ENCODE measurements at places on chromosomes 4 and X.

- DNase-seq, result no peak
These were observed 21.2 kb downstream of the WDR1 start for GRCh38 chr4:10095296-10095991.

- DNase-seq, result no peak
These were observed 202.4 kb downstream of the RTL9 start for GRCh38 chrX:110561034-110561433.

DNA sequence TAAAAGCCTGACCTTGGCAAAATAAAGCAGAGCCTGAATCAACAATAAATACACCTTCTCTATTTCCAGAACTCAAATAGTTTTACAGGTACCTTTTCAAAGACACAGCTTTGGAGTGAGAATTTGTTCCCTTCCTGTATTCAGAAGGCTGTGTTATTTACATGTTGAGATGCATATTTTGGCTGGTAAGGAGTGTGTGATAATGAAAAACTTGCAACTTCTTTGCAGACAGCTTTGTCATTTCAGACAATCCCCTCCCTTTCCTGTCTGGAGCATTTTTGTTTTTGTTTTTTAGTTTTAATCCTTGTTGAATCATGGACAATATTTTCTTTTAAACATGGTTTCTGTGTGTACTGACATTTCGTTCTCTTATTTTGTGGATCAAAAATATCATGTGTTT, 493.8 kb downstream of the FAT4 start:
- DNase-seq, result no peak

- no peak for DNase-seq
These were observed 21.7 kb upstream of the CD40LG start for GRCh38 chrX:136626237-136626636.

- DNase-seq, result no peak
These were observed 587.7 kb downstream of the GLUD2 start for GRCh38 chrX:121635141-121635540.

DNA sequence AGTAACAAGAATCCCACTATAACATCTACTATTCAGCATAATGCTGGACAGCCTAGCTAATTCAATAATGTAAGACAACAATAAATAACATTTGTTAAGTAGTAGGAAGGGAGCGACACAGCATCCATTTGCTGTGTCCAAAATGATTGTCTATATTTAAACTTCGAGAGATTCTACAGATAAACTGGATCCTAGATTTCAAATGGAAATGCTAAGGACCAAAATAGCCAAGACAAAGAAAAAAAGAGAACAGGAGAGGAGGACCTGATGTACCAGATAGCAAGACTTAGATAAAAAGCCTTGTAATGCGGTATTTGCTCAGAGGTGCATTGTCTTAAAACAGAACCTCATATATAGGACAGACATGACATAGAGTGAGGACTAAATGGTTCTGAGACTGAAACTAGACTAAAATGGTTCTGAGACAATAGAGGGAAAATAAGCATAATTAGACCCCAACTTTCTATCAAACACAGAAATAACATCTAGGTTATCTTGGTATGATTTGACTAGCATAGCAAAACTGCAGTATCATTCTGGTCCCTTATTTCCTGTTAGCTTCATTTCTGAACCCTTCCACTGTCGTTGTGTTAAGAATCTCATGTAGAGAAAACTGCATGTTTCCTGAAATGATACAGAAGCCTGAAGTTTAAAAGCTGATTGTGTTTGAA, 3.8 kb downstream of the HPGDS start:
- no peak for DNase-seq

GRCh38 chr4:34365946-34366345, 1878.4 kb downstream of the ARAP2 start:
- no peak for DNase-seq

GRCh38 chrX:96578781-96579180, 105.9 kb upstream of the DIAPH2 start:
- DNase-seq, result no peak

DNA sequence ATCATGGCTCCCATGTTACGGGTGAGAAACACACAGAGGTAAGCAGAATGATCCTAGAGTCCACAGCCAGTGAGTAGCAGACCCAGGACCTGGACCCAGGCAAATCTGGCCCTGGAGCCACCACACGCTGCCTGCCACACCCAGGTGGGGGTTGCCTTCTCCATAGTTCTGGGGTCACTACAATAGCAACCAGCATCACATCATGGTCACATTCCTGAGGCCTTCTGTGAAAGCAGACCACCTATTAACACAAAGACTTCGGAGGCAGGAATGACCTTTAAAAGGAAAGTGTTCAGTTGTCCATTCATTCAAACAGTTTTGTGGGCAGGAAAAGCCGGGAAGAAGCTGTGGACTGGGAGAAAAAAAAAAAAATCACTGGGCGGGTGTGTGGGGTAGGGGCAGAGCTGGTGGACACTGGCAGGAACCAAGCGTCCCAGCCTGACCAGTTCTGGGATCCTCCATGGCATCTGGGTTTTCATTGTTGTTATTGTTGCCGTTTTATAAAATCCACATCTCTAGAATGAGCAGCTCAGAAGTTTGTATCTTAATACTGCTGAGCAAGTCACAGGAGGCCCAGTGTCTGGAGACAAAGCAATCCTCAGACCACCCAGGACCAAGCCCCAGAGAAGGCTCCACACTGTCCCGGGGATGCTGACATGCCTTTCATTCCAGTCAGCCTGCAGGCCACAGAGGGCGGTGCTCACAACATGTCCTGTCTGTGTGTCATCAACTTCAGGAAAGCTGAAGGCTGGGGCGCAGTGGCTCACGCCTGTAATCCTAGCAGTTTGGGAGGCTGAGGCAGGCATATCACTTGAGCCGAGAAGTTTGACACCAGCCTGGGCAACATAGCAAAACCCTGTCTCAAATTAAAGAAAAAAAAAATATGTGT, 67.0 kb downstream of the SEL1L3 start:
- no peak for DNase-seq

GRCh38 chrX:78747971-78748370, 451 bp downstream of the LPAR4 start:
- DNase-seq, result no peak

DNA sequence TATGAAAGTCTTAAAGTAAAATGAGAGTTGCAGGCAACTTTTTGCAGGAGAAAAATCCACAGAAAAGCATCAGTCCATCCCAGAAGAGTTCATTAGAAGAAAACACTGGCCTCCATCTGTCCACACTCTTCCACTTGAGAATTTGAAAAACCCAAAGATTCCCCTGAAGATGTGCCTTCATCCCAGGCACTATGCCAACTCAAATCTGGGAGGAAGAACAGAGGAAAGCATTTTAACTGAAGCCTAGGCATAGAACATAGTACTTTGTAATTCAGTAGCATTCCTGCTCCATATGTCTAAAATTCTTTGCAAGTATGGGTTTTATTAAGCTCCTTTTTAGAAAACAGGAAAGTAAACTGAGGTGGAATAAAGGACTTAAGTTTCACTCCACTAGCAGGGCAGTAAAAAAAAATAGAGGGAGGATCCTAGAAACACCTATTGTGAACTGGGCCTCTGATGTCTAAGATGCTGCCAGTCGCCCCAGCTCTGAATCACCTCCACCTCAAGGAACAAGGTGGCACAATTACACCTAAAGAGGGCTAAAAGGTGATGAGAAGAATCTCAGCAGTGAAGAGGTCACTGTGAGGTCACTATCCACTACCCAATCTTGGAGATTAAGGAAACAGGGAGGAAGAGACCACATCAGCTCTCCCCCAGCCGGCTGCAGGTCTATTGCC, 141.9 kb upstream of the FAM241A start:
- no peak for DNase-seq

- DNase-seq, result no peak
These were observed 673.2 kb upstream of the MAGEB2 start for GRCh38 chrX:29542152-29542551.

DNA sequence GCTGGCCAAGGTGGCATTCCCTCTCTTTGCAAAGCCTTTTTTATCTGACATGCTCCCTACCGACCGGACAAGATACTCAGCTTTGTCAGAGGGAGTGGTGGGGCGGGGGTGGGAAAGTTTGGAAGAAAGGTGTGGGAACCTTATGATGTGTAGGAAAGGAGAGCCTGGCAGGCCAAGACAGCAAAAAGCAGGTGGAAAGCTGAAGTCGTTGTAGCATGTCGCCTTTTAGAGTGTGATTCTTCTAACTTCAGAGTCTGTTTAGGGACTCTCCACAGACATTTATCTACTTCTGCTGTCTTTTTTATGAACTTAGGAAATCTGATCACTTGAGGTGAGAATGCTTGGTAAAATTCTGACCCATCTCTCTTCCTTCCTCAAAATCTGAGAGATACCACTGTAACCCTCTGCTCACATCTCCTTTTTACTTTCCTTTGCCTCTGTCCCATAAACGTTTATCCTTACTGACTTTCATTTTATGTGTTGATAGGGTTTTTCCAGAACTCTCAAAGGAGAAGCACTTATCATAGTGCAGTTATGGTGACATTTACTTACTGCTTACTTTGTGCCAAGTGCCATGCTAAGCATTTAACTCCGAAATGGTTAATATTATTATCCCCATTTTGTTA, 8.2 kb upstream of the RUFY3 start:
- no peak for DNase-seq

- no peak for DNase-seq
These were observed 1.1 kb downstream of the GAB1 start for GRCh38 chr4:143337600-143338287.

DNA sequence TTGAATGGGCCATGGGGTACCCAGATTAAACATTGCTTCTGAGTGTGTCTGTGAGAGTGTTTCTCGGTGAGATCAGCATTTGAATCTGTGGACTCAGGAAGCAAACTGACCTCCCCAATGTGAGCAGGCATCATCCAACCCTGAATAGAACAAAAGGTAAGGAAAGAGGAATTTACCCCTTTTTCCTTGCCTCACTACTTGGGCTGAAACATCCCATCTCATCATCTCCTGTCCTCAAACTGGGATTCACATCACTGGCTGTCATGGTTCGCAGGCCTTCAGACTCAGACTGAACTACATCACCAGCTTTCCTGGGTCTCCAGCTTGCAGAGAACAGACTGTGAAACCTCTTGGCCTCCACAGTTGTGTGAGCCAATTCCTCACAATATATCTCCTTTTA, 47.1 kb downstream of the TEC start:
- no peak for DNase-seq

DNA sequence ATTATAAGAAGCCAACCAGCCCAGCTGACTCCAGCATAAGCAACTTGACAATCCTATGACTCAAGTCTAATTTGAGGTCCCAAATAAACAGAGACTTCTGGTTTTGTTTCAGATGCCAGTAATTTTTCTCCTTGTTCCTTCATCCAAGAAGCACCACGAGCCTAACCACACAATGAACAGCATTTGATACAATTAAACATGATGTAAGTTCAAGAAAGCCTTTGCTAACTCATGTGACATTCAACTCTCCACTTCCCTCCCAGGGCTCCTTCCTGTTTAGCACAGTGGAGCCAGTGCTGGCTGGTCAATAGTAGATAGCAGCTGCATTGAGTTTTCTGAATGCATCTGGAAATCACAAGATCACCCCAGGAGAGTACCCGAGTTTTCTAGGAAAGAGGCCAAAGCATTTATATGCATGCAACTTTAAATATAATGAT, 206.3 kb downstream of the ARHGAP24 start:
- DNase-seq, result no peak

GRCh38 chr4:181176306-181176705, 1066.9 kb upstream of the TENM3 start:
- no peak for DNase-seq

- no peak for DNase-seq
These were observed 60.2 kb downstream of the BANK1 start for GRCh38 chr4:101850698-101851097.

- DNase-seq, result no peak
These were observed 130.7 kb upstream of the GUCY1A1 start for GRCh38 chr4:155535802-155536454.

DNA sequence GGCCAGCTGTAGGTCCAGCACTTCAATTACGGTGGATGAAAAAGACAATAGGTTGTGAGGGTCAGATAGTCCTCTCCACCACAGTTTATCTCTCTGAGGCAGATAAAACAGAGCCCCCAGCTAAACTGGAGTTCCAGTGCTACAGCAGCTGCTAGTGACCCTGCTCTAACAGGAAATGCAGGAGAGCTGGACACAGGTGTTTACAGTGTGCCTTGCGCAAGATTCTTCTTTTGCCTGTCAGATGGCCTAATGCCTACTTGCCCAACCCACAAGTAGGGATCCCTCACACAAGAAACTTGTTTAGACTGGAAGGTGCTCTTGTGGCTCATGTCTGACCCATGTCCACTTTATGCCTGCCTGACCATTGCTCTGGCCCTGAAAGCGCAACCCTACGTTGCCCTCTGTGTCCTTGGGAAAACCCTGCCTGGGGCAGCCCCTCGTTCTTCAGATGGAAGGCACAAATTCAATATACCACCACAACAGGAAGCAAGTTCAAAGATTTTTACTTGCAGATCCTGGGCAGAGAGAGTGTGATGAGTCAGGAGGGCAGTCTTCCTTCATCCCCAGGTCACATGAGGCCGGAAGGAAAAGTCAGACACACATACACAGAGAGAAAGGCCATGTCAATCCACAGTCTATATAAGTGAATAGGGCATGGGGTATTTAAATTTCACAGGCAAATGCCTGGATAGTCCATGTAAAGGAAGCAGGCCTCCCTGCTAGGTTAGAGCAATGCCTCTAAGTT, 105.1 kb upstream of the ADGRL3 start:
- DNase-seq, result no peak

GRCh38 chrX:25004485-25005032, 11.2 kb downstream of the ARX start:
- DNase-seq, result no peak

GRCh38 chr4:85774489-85774888, 299.5 kb downstream of the ARHGAP24 start:
- no peak for DNase-seq

GRCh38 chrX:46627062-46627461, 53.5 kb downstream of the CHST7 start:
- no peak for DNase-seq

GRCh38 chrX:69506617-69507499, 2.7 kb downstream of the NALF2 start:
- no peak for DNase-seq

DNA sequence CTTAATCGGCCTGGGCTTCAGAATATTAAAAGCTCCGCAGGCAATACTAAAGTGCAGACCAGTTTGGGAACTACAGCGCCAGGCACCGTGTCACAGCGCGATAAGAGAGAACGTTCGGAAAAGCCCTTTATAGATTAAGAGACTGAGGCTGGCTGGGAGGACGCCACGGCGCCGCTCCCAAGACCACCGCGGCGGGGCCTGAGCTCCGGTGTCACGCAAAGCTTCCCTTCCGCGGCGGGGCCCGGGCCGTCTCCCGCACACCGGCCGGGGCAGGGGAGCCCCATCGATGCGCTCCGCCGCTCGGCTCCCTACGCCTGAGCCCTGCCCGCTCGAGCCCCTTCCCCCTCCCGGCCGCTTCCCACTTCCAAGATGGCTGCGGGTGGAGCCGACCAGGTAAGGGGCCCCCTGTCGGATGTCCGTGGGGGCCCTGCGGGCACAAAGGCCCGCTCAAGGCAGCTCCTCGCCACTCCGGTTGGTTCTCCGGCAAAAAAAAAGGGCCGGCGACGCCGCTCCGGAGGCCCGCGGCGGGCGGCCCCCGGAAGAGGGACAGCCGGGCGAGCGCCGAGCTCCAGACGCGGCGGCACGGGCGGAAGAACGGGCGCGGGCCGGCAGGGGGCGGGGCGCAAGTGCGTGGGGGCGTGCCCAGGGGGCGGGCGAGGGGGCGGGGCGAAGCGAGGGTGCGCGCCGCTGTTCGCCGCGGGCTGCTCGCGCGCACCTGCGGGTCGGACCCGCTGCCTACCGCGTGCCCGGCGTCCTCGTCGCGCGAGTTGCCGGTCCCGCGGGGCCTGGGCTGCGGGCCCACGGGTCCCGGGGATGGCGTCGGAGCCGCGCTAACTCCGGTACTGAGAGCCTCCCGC, at the start of gene TBC1D14:
TBC1D14 (plus strand) TSS at position 714 of the 857 bp plus-strand sequence. CDS start 13,564 bp downstream, outside the sequence.
- DNase-seq, result peak; percentile 51

- DNase-seq, result no peak
These were observed 18.7 kb upstream of the GPR34 start for GRCh38 chrX:41670112-41670511.
